ENCODE measurements at places on chromosomes 6 and 20.

DNA sequence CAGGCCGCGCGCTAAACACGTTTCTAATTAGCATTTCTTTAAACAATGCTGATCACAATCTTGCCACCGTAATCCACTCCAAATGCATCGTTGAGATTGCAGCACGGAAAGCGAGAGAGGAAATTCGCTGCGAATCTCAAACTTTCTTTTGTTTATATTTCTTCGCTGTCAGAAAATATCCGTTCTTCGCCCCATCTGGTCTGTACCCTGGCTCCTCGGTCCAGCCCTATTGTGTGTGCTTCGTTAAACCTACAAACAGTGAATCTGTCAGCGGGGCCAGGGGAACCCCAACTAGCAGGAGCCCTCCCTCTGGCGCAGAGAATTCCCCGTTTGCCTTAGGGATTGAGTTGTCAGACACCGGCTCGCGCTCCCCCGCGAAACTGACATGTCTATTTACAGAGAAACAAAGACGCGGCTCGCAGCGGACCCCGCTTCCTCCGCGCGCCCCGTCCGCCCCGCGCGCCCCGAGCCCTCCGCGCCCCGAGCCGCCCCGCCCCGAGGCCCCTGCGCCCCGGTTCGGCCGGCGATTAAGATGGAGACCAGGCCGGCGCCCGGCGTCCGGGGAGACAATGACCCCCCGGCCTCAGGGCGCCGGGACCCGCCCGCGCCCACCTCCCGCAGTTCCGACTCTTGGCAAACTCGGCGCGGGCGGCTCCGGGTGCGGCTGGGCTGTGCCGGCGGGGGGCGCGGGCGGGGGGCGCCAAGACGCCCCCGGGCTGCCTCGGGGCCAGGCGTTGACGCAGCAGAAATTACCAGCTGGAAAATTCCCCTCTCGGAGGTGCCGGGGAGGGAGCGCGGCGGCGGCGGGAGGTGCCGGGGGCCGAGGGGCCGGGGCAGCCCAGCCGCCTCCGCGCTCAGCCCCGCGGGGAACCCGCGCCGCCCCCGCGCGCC is 874 bp downstream of the ZBTB46 start:
- DNase-seq: no peak

GRCh38 chr20:17594443-17594842 is 24.6 kb downstream of the DSTN start:
- no peak for DNase-seq

GRCh38 chr6:111195656-111196055 is 108.4 kb downstream of the SLC16A10 start:
- no peak for DNase-seq

- no peak for DNase-seq
Measured at GRCh38 chr6:135066397-135066796, 11.8 kb upstream of the HBS1L start.

GRCh38 chr6:13355999-13356785 is 27.9 kb upstream of the TBC1D7 start:
- DNase-seq: no peak

DNA sequence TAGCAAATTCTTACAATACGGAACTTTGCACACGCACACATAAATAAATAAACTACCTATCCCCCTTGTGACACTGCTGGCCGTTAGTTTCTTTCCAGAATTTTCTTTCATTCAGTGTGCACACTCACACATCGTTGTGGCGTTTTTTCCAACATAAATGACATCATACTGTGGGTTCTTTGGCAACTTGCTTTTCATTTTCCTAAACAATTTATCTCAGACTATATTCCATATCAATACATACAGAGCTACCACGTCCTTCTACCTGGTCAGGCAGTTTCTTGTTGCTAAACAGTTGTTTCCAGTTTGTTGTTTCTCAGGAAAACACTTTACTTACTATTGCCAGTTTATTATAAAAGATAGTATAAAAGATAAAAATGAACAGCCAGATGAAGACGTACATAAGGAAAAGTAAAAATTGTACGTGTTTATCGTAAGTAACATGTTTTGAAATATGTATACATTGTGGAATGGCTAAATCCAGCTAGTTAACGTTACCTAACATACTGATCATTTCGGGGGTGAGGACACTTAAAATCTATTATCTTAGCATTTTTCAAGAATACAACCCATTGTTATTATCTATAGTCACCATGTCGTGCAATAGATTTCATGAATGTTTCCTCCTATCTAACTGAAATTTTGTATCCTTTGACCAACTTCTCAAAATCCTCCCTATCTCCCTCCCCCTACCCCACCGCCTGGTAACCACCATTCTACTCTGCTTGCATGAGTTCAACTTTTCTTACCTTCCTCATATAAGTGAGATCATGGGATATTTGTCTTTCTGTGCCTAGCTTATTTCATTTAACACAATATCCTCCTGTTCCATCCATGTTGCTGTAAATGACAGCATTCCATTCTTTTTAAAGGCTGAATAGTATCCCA is 1.2 kb upstream of the TP53RK start:
- no peak for DNase-seq

DNA sequence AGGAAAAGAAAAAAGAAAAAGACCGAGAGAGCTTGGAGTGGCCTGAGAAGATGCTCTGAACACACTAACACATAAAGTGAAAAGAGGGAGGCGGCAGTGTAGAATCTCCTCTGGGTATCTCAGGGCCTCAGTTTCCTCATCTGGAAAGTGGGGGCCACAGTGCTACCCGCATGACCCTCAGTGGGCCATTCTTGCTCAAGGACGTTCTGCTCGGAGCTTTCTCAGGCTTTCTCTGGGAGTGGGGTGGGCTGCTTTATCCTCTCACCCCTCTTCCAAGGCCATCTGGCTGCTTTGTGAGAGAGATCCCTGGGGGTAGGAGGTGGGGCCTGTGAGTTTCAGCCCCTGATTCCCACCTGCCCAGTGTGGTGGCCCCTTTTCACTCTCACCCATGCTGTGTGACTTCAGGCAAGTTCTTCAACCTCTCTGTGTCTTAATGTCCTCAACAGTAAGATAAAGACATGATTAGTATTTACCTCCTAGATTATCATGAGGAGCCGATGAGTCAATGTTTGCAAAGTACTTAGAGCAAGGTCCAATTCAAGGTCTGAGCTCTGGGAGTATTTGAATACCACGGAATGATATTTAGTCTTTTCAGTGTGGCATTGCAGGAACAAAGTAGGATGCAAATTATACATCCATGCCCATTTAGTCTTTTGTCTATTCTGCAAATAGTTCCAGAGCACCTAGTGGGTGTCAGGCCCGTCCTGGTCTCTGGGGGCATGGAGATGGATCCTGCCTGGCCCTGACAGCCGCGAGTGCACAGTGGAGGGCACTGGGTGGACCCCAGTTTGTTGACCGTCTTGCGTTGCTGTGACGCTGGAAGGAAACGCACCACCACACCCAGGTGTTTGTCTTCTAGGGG is 34.3 kb downstream of the SRC start:
- DNase-seq: no peak

All from hippocampal formation (tissue), 2 donors.